ENCODE measurements at places on chromosomes 11 and 22.
A peak's percentile ranks its signal among the peaks of the same experiment; 100 is the strongest.

- no peak for DNase-seq
These were observed 4.8 kb downstream of the POU2F3 start for GRCh38 chr11:120244476-120245365.

DNA sequence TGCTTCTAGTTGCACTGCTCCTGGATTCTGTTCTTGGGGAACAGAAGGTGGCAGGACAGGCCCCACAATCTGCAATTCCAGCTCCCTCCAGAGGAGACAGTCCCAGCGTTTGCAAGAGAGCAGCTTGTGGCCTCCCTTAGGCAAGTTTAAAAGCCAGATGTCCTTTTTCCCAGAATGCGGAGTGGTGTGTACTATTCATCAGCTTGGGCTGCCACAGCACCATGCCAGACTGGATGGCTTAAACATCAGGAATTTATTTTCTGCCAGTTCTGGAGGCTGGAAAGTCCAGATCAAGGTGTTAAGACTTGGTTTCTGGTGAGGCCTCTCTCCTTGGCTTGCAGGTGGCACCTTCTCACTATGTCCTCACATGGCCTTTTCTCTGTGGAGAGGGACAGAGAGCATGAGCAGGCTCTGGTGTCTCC is 11.7 kb downstream of the MIAT start:
- peak; percentile 47 for DNase-seq

DNA sequence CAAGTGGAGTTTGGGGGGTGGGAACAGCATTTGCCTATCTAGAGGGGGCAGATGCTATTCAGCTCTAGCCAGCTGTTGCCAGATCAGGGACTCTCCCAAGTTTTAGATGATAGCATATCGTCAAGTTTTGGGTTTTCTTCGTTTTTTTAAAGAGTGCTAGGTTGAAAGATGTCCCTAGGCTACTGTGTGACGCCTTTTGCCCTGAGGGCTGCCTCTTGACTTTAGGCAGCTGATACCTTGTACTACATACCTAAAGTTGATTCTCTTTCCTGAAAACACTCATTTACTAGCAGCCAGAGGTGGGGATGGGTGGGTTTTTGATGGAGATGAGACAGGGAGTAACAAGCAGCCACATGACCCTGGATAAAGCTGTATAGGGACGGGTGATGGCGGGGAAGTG is 87.1 kb downstream of the ABTB2 start:
- DNase-seq = no peak

- DNase-seq = no peak
These were observed 346.6 kb upstream of the CCDC179 start for GRCh38 chr11:23206741-23207336.

DNA sequence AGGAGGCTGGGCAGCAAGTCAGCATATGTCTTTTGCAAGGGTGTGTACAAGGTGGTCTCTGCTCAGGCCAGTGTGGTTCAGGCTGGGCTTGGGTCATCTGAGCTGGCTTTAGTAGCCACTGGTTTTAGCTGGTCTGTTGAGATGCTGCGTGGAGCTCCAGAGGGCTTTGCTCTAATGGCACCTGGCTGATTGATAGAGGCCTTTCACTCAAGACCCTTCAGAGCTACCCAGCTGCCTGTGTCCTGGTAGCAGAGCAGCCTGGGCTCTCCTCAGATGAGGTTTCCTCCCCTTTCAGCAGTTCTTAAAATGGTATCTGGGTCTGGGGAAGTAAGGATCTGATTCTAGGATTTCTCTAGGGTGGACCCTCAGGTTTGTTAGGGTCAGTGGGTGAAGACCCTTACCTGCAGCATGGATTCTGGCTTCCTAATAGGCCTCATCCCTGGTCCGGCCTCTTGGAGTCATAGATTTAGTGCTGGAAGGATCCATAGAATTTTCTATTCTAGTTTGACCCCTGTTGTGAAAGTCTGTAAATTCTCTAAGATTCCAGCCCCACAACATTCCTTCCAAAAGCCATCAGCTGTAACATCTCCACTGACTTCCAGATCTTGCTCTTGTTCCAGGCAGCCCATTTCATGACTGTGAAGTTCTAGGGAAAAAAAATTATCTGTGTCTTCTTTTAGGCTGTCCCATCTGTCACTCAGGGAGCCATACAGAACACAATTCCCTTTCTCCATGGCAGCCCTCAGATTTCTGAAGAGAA is 190.2 kb upstream of the ZBED5 start:
- DNase-seq = no peak

DNA sequence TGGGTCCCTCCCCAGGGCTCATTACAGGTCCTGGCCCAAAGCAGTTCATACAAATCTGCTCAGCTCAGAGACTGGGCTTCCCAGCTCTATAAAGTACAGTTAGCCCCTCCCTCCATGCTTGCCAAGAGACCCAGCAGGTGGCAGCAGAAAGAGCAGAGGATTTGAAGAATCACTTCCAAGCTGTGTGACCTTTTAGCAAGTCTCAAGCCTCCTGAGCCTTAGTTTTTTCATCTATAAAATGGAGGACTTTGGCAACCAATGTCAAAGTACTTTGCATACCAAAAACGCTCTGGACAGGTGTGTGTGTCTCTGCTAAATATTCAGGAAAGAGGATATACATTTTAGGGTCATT is 26.6 kb downstream of the RELT start:
- DNase-seq = no peak

- no peak for DNase-seq
These were observed 29.5 kb downstream of the C2CD3 start for GRCh38 chr11:74141241-74141695.

DNA sequence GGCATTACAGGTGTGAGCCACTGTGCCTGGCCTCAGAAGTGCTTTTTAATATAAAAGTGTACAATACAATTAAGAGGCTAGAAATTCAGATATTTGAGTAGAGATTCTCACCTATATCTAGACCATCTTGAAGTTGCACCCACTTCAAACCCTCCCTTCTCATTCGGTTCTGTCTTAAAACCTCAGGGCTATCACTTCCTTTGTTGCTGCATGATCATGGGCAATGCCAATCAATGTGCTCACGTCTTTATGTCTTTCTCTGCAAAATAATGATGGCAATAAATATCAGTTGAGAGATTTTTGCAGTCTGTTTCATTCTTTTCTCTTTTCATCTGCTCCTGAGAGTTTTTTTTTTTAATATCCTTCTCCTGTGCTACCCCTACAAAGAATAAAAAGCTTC is 9.3 kb upstream of the NUP160 start:
- DNase-seq = no peak

- no peak for DNase-seq
These were observed 206.5 kb upstream of the PDGFD start for GRCh38 chr11:104370478-104370877.

DNA sequence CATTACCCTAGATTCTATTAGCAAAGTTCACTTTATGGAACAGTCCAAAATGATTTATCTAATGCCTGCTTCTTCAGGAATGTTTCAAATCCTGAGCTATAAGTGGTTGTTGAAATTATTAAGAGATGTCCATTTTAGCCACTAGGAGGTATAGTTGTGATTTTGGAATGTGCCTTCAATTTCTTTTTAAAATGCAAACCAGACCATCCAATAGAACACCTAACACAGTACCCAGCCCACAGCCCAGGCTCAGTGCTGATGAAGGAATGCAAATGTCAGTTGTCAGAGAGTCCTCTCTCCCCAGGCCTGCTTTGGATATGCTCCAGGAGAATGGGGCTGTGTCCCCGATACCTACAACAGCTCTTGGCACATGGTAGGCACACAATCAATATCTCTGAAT is 85.8 kb upstream of the E2F8 start:
- no peak for DNase-seq

GRCh38 chr11:124153821-124154220 is 29.3 kb upstream of the OR10D3 start:
- no peak for DNase-seq
